Right kidney (tissue), 9 donors: ENCODE measurements at places on chromosomes 1 and 21.
A peak's percentile ranks its signal among the peaks of the same experiment; 100 is the strongest.

GRCh38 chr1:218510153-218510772, 165.1 kb downstream of the TGFB2 start:
- DNase-seq, result no peak

DNA sequence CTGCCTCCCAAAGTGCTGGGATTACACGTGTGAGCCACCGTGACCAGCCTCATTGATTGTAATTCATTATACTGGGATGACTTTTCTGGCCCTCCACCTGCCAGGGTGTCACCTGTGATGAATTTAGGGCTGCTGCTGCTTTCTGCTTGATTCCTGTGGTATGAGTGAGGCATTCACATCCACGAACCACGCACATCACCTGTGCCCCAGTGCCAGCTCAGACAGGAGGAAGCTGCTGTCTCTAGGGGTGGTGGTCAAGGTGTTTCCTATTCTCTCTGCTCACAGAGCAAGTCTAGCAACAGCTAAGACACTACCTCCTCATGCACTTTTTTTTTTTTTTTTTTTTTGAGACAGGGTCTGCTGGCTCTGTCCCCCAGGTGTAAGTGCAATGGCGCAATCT, 12.3 kb upstream of the LDLRAD2 start:
- DNase-seq, result no peak

DNA sequence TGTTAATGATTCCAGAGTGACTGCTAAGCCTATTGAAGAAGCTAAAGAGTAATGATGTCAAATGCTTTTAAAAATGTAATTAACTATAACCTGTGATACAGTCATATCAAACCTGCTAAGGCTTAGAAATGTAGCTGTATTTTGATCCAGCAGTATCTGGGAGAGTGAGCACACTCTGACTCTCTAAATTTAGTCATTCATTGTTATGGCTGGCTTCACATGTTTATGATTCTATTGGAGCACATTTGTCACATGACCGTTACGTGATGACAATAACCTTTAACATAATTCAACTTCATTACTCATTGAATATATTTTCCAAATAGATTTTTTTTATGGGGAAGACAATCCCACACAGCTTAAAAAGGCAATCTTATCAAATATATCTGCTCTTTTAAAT, 587.1 kb downstream of the LMO4 start:
- DNase-seq, result no peak

- DNase-seq, result no peak
These were observed 50.0 kb downstream of the LRRC8B start for GRCh38 chr1:89574621-89575020.

DNA sequence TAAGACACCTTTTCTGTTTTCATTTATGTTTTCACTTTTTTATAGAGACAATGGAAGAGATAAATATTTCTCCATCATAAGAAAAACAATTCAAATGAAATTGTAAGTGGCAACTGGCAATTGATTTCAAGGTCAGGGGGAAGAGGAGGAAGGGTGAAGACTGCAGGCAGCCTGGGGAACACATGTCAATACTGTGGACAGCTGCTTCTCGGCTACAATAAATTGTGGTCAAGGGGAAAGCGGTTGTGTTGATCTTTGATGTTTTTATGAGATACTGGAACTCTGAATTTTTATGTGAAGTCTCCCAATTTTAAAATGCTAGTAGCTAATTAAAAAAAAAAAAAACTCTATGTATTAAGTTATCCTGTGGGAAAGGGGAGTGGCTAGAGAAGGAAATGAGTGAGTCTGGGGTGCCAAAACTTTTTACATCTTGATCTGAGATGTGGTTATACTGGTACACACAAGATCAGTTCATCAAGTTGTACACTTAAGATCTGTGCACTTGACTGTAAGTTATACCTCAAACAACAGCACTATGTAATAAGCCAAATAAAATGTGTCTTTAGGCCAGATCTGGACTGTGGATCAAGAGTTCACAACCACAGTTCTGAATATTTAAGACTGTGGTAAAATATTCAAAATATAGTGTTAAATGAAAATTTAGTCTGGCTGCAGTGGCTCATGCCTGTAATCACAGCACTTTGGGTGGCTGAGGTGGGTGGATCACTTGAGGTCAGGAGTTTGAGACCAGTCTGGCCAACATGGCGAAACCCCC, 18.0 kb downstream of the SSX2IP start:
- no peak for DNase-seq

- DNase-seq, result no peak
These were observed 696 bp upstream of the CTBS start for GRCh38 chr1:84574936-84575335.

DNA sequence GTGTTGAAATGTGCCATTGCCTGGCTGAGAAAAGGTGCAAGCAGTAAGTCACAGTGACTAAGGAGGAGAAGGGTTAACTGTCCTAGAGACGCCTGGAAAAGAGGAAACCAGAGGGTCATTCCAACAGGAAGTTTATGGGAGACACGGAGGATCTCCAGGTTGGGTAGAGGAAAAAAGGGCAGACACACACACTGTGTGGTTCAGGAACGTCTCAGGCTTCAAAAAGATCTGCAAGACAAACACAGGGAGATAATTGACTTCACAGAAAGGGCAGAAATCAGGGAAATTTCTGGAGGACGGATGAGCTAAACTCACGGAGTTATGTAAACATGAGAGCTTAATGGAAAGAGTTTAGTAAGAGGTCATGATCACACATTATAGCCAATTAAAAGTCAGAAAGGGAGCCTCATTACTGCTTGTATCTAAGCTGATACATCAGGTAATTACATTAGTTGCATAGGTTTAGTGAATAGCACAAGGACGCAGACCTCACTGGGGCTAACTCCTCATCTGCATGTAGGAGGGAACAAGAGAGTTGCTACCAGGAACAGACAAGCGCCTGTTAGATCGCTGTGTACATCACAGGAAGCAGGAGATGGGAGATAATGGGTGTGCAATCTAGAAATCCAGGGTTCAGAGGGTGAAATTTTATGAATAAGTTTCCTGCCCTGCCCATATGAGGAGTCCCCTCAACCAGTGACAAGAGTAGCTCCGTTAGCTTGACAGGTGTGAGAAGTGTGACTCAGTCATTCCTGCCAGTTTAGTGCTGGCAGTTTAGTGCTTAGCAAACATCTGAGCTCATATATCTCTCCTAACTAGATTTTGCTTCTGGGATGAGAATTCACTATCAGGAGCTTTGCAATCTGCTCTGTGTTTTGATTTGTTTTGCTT, 96.6 kb upstream of the TNR start:
- DNase-seq, result no peak

DNA sequence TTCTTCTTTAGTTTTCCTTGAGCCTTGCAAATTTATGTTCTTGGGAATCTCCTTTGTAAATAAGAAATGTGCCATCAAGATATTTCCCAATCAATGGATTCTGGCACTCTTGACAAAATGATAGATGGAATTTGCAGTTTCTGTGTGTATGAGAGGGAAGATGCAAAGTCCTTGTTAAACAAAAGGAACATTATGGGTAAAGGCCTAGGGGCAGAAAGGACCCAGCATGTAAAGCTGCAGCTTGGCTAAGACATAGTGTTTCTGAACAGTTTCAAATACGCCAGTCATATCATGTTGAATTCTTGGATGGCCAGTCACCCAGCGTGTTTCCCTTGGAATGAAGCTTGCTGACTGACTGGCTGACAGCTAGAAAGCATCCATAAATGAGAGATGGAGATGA, 210.8 kb downstream of the NFIA start:
- DNase-seq, result no peak

- no peak for DNase-seq
These were observed 615 bp upstream of the MRPS15 start for GRCh38 chr1:36464605-36465393.

DNA sequence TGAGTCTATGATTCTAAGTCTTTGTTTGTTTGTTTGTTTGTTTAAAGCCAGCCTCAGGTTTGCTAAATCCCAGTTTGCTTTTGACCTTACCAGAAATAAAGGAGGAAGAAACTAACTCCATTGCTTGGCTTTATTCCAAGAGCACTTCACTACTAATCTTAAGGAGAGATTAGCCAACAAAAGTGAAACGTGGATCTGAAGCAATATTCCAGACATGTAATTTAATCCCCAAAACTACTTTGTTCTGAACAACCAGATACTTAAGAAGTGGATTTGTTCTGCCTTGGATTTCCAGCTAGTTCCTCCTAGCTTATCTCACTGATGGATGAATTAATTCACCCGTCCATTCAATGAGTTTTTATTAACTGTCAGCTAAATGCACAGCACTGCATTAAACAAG, 15.9 kb upstream of the CEP350 start:
- no peak for DNase-seq

GRCh38 chr1:85624361-85624760, 43.8 kb downstream of the CCN1 start:
- no peak for DNase-seq

DNA sequence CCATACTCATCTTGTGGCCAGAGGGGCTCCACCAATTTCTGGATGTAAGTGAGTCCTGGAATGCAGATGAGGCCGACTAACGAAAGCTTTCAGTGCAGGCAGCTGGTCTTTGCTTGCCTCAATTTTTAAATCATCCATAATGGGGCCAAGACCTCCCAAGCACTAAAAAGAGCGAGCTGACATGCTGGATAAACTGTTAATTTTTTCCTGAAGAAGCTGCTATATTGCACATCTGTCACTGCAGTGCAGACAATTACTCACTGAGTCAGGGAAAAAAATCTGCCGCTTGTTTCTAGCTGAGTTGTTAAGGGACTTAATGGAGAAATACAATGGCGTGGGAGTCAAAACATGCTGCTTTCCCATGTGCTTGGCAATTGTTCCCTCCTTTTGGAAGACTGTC, 205.5 kb downstream of the GPATCH2 start:
- DNase-seq, result no peak

DNA sequence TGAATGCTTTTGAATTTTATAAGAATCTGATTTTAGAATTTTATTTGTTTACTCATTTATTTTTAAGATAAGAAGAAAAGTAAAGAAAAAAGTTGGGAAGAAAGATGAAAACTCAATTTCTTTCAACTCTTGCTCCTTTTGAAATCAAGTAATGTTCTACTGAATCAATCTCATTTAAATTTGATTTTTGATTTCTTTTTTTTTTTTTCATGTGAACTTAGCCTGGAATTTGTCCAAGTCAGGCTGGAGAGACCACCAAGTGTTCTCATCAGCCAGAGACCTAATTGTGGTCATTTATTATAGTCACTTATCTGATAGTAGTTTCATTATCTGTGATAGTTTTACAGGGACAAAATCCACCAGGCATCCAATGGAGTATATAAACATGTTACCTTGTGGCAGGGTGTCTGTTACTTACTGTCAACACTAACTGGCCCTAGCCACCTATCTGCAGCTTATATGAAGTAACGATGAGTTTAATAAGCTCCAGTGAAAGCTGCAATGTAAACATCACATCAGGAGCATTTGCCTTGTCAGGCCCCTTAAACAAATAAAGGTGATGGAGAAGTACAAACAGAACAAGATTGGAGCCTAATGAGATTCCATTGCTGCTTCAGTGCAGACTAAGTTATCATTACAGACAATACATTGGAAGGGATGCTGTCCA, 39.2 kb downstream of the HLX start:
- DNase-seq, result no peak

DNA sequence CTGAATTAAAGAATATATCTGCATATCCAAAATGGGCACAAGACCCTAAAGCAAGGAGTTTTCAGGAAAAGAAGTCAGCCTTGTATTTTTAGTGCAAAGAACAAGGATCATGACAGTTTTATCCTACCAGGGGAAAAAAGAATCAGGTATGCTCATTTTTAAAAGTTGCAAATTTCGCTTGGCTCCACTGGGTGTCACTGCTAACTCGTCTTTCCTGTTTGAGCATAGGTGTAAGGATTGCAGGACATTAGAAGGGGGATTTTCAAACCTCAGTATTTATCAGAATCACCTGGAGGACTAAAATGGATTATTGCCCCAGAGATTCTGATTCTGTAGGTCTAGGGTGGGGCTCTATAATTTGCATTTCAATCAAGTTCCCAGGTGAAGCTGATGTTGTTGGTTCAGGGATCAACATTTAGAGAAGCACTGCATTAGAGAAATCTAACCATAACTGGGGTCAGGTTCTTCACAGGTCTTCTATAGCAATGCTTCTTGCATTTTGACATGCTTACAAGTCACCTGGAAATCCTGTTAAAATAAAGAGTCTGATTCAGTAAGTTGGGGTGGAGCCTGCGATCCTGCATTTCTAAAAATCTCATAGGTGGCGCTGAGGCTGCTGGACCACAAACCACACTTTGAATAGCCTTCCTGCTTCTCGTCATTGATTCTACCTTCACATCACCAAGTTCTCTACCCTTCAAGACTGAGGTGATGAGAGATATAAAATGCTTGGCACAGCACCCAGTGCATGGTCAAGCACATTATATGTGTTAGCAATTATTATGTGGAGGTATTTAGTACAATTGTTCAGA, 39.6 kb downstream of the NUF2 start:
- no peak for DNase-seq

GRCh38 chr1:180310095-180310494, 80.0 kb downstream of the LHX4 start:
- DNase-seq, result no peak

- peak; percentile 49 for DNase-seq
These were observed 34.8 kb downstream of the ACOT7 start for GRCh38 chr1:6358757-6359201.

- DNase-seq, result no peak
These were observed 16.6 kb downstream of the DDAH1 start for GRCh38 chr1:85448358-85448757.

- DNase-seq, result no peak
These were observed 123.0 kb downstream of the LYPLAL1 start for GRCh38 chr1:219296430-219297355.

DNA sequence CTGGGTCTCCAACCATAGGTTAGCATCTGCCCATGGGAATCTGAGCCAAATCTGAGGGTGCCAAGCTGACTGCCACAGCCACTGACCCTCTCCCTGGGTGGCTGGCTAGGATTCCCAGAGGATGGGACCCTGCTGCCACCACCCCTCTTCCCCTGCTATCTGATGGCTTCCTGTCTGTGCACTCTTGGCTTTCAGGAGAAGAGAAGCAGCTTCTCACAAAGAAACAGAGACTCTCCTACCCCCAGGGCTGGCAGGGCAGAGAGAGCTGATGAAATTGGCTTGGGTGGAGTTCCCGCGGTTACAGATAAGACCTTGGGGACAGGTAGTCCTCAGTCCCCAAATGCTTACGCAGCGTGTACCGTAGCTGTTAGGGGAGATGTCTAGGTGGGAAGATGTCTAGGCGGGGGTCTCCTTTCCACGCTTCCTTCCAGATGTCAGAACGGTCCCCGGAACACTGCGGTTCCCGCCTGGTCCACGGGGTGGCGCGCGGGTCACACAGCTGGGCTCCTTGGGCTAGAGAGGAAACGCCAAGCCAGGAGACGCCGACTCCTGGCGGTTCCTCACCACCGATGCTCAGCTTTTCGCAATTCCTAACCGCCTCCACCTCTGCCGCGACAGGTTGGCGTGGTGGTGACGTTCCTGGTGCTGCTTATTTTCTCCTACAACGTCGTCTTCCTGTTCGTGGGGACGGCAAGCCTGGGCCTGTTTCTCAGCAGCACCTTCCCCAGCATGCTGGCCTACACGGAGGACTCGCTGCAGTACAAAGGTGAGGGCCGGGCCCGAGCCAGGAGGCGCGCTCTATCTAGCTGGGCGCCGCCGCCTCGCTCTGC, 40.1 kb downstream of the ELK4 start:
- DNase-seq, result peak; percentile 91

DNA sequence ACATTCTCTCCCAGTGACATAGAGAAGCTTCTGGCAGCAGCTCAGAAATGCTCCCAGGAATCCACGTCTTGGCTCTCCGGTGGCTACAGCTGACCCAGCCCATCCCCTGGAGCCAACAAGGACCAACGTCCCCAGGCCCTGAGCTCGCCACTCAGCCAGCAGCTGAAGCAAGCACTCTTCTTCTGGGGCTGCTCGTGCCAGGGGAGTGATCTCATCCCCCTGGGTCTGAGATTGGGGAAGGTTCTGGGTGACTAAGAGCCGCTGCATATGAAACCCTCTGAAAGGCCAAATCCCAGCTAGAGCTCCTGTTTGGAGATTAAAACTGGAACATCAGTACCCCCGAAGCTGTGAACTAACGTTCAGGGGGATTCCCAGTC, 487.9 kb downstream of the NPHP4 start:
- DNase-seq, result no peak
